ENCODE measurements at places on chromosomes 6 and 20. TPM values are rescaled to one million over a fixed set of nuclear protein-coding genes. Genes with fewer than 3 reads are reported as not detected.

Gene PTK7
- total RNA-seq = 52.3 TPM

Gene HLA-G
- total RNA-seq = not detected

Gene POPDC3
- 64.8 TPM for total RNA-seq

Gene GJA1
- 8.3 TPM for total RNA-seq

Gene ZNF334
- 0.11 TPM for total RNA-seq

Gene TMEM244
- total RNA-seq = 0.52 TPM

Gene SLC22A1
- total RNA-seq = 0.19 TPM

Gene TNNC2
- 0.34 TPM for total RNA-seq

Gene PAX1
- not detected for total RNA-seq

Gene STXBP5
- total RNA-seq = 34.8 TPM

Gene GPR31
- not detected for total RNA-seq

Gene PACSIN1
- total RNA-seq = not detected
